ENCODE measurements at places on chromosomes 4 and X. TPM values are rescaled to one million over a fixed set of nuclear protein-coding genes. Genes with fewer than 3 reads are reported as not detected.

Gene LINC00632
- 8.0 TPM for polyA plus RNA-seq

Gene PDZD4
- 5.1 TPM for polyA plus RNA-seq

Gene SRPX2
- 4.8 TPM for polyA plus RNA-seq

Gene HTR2C
- not detected for polyA plus RNA-seq

Gene AFP
- not detected for polyA plus RNA-seq

Gene PTTG2
- not detected for polyA plus RNA-seq

Gene TGIF2LX
- polyA plus RNA-seq = not detected

Gene FABP2
- polyA plus RNA-seq = 22.1 TPM

Gene TCEAL9
- 93.7 TPM for polyA plus RNA-seq

Gene HSFX4
- not detected for polyA plus RNA-seq

Gene SPANXA1
- not detected for polyA plus RNA-seq

Gene CCSER1
- polyA plus RNA-seq = 3.7 TPM

Gene STPG2
- not detected for polyA plus RNA-seq

Gene GDPD2
- 3.0 TPM for polyA plus RNA-seq

Gene CD38
- 1.4 TPM for polyA plus RNA-seq

Gene MGARP
- polyA plus RNA-seq = not detected

Gene XPNPEP2
- 1.8 TPM for polyA plus RNA-seq

Gene C1QTNF7
- 2.4 TPM for polyA plus RNA-seq

Gene EFHC2
- 1.3 TPM for polyA plus RNA-seq

Gene XG
- polyA plus RNA-seq = 0.03 TPM

Gene WDR13
- 103 TPM for polyA plus RNA-seq

Gene ALB
- polyA plus RNA-seq = not detected

Gene AFM
- not detected for polyA plus RNA-seq

Gene ARHGAP6
- polyA plus RNA-seq = 2.4 TPM

Gene CT45A2
- polyA plus RNA-seq = not detected

Gene SPARCL1
- polyA plus RNA-seq = 28.8 TPM

Gene ODAPH
- polyA plus RNA-seq = not detected

Gene PRKG2
- polyA plus RNA-seq = 16.2 TPM

Gene NPY1R
- 5.1 TPM for polyA plus RNA-seq

Gene HCCS
- 34.8 TPM for polyA plus RNA-seq

Gene HELQ
- polyA plus RNA-seq = 4.6 TPM

All from sigmoid colon (tissue), 7 donors.